Germinal center (tissue), 1 donor: ENCODE measurements at places on chromosomes 4 and X.

DNA sequence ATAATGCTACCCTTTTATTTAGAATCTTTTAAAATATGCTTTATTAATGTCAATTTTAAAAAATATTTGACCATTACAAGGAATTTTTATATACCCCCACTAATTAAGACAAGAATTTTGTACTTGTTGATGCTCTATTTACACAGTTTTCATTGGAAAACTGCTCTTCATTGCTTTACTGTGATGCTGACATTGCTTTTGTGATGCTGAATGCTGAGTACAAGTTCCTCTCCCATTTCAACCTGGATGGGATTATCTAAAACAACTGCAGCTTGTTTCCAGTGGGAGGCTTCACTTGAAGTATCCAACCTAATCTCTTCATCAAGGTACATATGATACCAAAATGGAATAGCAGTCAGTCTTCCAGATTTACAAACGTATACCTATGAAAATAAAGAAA, 21.2 kb downstream of the TMEM184C start:
- DNase-seq: no peak

DNA sequence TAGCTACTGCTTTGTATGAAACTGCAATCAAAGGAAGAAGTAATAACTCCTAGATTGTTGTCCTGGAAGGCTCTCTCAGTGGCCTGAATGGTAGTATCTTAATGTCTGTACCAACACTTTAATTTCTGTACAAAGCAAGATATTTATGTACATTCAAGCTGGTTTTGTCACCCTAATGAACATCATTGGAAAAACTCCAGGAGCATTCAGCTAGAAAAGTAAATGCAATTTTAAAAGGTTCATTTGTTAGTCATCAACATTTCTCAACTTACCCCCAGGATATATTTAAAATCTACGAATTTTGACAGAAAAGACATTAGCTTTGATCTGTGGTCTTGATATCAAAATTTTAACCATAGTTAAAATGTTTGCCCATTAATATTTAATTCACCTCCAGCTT, 80.0 kb upstream of the FGF13 start:
- no peak for DNase-seq

- DNase-seq: no peak
Measured at GRCh38 chrX:119996600-119997524, 53.3 kb upstream of the NKAP start.

DNA sequence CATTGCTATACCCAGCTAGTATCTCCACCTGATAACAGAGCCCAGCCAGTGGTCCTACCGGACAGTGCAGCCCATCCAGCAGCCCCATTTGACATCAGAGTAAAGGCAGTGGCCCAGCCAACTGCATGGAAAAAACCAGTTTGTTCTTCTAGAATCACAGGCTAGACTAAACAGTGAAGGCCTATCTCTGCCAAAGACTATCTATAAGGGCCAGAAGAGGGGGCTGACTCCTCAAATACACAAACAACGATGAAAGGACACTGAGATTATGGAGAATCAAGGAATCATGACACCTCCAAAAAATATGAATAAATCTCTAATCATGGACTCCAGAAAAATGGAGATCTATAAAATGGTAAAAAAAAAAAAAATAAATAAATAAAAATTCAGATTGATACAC, 546.4 kb upstream of the HTR2C start:
- no peak for DNase-seq

GRCh38 chr4:145153181-145153903, 27.0 kb downstream of the OTUD4 start:
- no peak for DNase-seq
